ENCODE measurements at places on chromosomes 6 and 20.
A peak's percentile ranks its signal among the peaks of the same experiment; 100 is the strongest.

DNA sequence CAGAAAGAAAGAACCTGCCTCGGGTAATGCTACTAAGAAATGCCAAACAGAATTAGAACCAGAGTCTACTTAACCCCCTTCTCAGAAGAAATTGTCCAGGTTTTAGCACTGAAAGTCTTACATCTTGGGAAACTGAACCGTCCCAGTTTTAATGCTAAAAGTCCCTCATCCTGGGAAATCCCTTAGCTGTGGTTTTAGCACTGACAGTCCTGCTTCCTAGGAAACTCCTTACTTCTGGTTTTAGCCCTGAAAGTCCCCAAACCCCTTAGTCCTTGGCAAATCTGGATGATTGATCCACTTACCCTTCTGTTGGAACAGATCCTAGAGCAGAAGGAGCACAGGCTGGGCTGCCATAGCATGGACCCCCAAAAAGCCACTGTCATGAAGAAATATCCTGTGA, 4.8 kb upstream of the TMEM14A start:
- DNase-seq = no peak

GRCh38 chr6:226516-227073, 65.7 kb upstream of the DUSP22 start:
- no peak for DNase-seq

DNA sequence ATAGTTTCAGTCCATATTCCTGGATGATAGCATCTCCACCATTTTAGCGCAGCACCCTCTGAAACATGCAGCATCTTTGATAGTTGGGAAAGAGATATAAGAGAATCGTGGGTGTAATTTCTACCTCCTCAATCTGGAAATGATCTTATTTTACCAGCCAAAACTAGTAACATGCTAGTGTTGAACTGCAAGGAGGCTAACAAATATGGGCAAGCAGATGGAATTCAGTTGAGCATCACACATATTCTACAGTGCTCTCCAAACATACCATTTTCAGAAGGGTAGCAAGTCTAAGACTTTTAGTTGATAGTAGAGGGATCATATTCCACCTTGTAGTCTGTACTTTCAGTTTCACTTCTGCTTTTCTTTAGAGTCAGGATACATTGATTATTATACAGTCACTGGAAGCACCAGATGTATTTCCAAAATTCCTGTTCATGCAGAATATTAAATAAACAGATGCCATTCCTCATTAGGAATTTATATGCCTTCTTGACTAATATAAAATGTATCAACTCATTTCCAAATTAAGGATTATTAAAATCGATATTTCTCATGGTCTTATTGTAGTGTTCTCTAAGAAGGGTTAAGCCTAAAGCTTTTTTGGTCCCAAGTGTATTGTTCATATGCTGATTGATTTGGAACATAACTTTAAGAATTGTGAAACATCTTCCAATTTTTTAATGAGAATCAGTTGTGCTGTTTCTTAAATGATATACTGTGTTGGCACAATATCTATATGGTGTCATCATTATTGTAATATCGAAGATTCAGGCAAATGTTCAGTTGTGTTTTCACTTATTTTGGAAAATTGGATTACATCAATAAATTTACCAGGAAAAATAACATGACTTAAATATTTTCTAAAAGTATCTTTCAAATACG, 362.0 kb downstream of the CENPW start:
- DNase-seq = no peak

DNA sequence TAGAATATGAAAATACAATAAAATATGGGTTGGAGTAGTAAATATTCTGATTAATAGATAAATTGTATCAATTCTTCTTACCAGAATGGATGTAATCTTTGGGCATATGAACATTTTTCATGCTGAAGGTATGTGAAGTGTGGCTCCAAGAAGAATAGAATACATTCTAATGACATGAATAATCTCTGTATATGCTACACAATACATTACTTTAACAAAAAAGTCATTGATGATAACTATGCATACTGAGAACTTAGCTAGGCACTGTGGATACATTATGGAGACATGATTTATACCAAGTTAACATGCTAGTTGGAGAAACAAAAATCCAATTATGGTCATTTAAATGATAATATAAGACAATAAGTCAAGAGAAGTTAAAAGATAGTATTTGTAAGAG, 62.7 kb upstream of the HDAC2 start:
- DNase-seq = no peak

GRCh38 chr20:44571362-44571988, 10.9 kb upstream of the PKIG start:
- no peak for DNase-seq

DNA sequence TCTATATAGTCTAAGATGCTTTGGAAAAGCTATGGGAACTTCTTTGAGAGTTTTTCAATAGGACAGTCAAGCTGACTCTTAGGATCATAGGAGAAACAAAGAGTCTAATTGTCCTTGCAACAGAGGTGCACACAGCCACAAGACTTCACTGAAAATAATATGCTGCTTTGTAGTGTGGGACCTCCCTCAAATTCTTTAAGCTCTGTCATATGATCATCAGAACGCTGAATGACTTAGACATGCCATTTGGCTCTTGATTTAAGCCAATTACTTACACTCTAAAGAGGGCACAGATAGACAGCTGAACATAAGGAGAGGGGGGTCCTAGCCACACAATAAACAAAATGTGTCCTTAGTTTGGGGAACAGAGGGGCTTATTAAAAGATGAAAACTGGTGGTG, 818.7 kb upstream of the GJE1 start:
- no peak for DNase-seq

GRCh38 chr6:164010441-164011103, 596.1 kb downstream of the QKI start:
- DNase-seq = no peak

GRCh38 chr20:50824137-50824536, 29.3 kb downstream of the BCAS4 start:
- DNase-seq = no peak

DNA sequence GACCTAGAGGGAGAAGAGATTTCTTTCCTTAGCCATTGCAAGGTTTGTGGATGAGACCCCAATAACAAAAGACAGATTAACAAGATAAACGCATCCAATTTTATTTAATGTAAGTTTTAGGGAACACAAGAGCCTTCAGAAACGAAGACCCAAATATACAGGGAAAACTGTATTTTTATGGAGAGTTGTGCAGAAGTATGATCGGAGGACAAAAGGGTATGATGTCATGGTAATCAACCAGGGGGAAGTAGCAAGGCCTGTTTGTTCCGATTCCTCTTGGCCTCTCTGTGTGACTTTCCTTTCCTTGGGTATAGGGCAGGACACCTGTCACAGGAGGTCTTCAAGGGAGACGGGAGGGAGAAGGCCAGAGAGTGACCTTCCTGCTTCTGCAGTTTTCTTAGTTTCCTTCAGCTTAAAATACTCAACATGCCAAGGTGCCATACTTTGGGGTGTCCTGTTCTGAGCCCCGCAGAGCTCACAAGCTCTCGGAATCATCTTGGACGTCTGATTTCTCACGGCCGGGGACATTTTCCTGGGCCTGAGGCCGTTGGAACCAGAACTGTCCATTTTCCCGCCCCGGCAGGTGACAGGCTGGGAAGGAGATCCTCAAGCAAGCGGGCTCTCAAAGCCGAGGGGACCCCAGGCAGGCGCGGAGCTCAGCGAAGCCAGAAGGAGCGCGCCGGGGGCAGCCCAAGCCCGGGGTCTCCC, 21.7 kb downstream of the TMC2 start:
- no peak for DNase-seq

GRCh38 chr20:62219992-62220665, at the start of gene HRH3:
Gene HRH3 (minus strand): TSS chr20:62220278. CDS start chr20:62219970, 308 bp downstream.
- peak; percentile 46 for DNase-seq

DNA sequence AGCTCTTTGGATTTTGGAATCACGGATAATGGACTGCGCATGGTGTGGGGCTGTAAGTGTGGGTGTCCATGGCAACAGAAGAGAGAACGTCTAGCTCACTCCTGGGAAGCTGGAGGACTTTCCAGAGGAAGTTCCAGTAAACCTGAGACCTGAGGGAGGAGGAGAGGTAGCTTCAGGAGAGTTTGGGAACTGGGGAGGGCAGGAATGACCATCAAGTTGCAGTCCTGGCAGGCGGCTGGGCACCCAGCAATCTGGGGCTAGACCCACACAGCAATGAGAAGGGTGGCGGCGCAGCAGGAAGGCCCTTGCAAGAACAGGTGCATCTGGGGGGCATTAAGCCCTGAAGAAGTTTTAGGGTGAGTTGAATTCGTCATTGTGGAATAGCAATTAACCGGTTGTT, 95.9 kb downstream of the FOXC1 start:
- DNase-seq = no peak

DNA sequence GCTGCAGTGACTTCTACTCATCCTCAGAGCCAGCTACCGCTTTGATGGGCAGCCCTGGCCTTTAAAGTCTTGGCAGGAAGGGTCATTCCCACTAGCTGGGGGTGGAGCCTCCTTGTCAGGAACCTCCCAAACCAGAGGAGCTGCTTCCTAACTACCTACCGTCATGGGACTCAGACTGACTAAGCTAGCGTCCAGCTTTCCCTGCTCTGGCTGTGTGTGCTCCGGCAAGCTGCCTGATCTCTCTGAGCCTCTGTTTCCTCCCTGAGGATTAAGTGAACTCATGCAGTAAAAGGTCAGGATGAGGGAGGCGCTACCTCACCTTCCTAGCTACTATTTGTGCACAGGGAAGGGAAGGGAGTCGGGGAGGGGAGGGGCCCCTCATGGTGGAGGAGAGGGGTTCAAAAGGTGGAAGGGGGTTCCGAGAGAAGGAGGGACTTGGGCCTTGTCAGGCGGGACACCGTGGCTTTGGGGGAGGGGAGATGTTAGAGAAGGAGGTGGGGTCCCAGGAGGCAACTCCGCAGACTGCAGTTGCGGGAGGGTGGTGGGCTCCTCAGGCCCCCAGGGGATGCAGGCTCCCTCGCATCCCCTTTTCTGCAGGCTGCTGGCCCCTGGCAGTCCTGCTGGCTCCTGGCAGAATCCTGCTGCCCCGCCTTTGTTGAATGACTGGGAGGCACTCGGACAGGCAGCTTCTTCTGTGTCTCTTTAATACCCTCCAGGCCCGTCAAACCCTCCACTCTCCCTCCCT, 9.8 kb downstream of the DUSP15 start:
- no peak for DNase-seq

DNA sequence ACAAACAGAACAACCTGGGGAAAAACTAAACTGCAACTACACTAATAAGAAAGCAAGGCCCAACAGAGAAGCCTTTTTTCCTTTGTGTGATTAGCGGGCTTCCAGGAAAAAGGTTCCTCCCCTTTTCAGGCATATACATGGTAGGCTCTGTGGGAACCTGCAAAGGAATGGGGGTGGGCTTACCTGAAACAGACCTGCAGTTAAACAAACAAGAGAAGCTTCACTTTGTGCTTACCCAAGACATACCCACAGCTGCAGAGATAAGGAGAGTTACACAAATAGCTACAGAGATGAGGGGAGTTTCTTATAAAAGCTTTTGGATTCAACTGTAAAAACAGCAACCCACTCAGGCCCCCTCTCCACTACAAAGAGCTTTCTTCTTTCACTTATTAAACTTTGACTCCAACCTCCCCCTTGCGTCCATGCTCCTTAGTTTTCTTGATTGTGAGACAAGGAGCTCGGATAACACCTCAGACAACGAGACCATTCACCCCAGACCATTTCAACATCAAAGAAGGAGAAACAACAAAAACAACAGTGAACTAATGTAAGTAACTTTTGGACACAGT, 30.9 kb downstream of the RNF146 start:
- no peak for DNase-seq

DNA sequence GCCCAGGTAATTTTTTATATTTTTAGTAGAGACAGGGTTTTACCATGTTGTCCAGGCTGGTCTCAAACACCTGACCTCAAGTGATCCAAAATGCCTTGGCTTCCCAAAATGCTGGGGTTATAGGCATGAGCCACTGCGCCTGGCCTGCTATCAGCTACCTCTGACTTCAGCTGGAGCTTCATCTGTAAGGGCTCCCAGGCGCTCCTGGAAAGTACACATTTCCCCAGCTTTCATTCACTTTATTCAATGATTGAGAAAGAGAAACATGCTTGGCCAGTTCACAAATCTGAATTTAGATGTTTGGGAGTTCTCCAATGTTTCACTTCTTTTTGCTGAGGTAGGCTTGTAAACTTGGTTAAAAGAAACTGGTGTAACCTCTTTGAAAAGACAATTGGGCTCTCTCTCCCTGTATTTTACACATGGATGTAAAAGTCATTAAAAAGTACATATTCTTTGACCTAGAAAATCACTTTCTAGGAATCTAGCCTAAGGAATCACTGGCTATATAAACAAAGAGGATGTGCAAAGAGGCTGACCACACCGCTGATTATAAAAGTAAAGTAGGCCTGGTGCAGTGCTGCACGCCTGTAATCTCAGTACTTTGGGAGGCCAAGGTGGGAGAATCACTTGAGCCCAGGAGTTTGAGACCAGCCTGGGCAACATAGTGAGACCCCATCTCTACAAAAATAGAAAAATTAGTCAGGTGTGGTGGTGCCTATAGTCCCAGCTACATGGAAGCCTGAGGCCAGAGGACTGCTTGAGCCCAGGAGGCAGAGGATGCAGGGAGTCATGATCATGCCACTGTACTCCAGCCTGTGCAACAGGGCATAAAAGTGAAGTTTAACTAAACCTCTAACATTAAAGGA, 128.9 kb downstream of the BACH2 start:
- no peak for DNase-seq

DNA sequence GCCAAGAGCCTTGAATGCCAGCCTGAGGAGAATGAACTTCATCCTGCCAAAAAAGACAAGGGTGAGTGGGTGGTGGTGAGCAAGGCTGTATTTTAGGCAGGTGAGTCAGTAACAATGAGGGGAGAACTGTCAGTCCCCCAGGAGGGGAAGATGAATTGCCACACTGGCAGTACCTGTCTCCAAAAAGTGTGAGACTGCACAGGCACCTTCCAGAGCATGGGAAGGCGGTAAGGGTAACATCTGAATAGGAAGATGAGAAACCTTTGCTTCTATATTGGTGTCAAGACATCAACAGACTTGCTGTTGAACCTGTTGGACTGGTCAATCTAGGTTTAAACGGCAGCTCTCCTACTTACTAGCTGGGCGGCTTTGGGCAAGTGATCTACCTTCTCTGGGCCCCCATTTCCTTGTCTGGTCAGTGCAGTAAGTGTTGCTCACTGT, 30.9 kb downstream of the STK35 start:
- DNase-seq = no peak

DNA sequence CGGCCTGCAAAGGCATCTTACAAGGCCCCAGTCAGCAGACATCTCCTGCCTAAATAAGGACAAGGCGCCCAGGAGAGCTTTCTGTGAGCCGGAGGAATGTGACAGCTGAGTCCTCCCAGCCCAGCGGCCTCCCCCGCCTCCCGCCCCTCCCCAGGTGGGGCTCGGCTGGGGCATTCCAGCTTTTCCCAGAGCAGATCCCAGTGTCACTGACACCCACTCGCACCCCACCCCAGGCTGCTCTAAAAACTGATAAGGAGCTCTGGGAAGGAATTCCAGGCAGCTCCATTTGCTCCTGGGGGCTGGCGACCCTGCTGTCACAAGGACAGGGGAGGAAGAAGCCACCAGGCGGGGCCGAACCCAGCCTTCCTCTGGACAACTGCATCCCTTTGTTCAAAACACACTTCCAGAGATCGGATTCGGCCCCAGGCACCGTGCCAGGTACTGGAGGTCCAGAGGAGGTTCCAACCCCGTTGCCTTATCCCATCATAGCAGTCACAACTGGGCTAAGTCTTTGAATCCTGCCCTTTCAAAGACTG, 49.7 kb downstream of the JPH2 start:
- no peak for DNase-seq

GRCh38 chr20:39829256-39829655, 859.8 kb downstream of the MAFB start:
- DNase-seq = no peak

GRCh38 chr6:12963567-12963966, 247.0 kb downstream of the PHACTR1 start:
- DNase-seq = no peak
